ENCODE measurements at places on chromosomes 3 and 15.
A peak's percentile ranks its signal among the peaks of the same experiment; 100 is the strongest.

DNA sequence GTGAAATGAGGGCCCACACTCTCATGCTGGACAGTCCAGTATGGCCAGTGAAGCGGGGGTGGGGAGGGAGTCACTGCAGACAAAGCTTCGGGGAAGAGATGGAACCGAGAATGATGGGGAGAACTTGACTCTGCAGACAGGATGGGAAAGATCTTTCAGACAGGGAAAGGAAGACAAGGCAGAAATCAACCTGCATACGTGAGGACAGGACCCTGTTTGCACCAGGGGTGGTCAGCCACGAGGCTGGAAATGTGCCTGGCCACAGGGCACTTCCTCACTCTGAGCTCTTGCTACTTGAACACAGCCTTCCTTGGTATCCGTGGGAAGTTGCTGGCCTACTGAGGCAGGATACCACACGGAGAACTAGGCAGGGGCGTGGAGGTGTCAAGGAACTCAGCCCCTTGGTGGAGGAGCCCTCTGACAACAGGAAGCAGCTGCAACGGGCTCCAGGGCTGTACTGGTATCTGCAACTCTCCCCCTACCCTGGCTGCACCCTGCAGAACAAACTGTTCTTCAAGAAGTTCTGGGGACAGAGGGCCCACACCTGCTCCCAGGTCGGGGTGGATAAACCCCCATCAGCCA lies 9.3 kb upstream of the SRP14 start:
- no peak for DNase-seq
- no peaks in the 10 kb centered on the region for H3K27me3 ChIP-seq
- H3K4me1 ChIP-seq = peaks cover 53% of the 10 kb centered on the region

DNA sequence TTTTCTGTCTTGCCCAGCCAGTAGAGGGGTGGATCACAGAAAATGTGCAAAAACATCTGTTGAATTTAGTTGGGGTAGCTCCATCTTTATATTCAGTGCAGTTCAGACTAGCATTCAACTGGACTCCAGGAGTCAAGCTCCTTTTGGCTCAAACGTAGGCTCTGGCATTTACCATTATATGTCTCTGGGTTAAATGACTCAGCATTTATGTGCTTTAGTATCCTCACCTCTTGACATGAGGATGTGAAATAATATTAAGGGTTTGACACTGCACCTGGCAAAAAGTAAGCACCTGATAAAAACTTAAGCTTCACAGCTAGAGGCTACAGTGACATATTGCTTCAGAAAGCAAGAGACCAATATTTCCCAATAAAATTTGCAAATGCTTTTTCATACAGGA lies 14.8 kb downstream of the PRC1 start:
- H3K27me3 ChIP-seq = no peaks in the 10 kb centered on the region
- H3K36me3 ChIP-seq = no peaks in the 10 kb centered on the region
- no peak overlapping the region for H3K4me3 ChIP-seq
- no peaks in the 10 kb centered on the region for H3K4me1 ChIP-seq

GRCh38 chr3:16182183-16182582 lies 7.7 kb downstream of the GALNT15 start:
- no peak overlapping the region for H3K4me3 ChIP-seq
- no peak for DNase-seq
- H3K4me1 ChIP-seq = peaks cover 46% of the 10 kb centered on the region
- no peaks in the 10 kb centered on the region for H3K36me3 ChIP-seq

DNA sequence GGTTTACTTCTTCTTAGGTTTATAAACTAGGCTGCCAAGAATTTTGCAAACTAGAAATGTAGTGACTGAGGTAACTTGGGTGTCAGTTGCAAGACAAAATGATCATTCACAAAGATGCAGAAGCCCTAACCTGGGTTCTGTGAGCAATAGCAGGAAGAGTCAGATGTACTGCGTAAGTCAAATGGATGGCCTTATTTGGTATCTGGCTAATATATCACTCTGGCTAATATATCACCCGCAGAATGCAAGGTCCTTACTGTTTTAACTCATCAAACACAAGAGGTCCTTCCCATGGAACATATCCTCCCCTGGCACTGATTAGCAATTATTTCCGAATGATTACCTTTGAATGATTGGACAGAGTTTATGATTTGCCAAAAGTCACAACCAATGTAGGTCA lies 37.4 kb downstream of the RBMS3 start:
- no peak overlapping the region for H3K27ac ChIP-seq
- H3K36me3 ChIP-seq = no peaks in the 10 kb centered on the region

GRCh38 chr3:159733194-159733860 lies 255.3 kb upstream of the IL12A start:
- H3K4me3 ChIP-seq = no peak overlapping the region
- no peak for DNase-seq
- peaks cover 7% of the 10 kb centered on the region for H3K4me1 ChIP-seq
- peak overlapping the region; percentile 60 for H3K27ac ChIP-seq
- no peaks in the 10 kb centered on the region for H3K36me3 ChIP-seq
- H3K27me3 ChIP-seq = no peaks in the 10 kb centered on the region

DNA sequence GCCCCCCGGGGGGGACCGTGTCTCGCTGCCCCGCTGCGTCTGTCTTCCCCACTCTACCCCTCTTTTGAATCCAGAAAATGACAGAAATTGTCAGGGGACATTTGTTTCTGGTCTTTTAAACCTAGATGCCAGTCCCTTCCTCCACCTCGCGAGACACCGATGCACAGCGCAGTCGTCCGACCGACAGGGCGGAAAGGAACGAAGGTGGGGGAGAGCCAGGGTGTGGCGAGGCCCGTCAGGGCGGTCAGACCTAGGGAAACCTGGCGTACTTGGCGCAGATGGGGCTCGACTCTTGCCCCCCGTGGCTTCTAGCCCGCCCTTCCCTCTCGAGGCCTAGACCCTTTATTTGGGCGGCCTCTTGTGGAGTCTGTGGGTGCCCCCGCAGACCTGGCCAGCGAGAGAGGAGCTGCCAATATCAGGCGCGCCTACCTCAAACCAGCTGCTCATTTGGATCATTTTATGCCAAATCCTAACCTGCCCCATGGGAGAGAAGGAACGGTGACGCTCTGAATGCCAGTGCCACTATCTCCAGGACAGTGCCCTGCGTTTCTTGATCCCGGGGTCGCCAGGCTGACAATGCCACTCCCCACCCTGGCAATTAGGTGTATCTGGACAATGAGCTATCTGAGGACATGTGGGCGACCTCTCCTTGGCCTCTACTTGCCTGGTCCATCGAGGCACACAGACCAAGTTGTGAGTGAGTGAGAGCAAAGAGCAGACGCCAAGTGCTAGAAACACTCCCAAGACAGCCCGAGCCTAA lies 500 bp upstream of the RAB6B start:
- H3K4me3 ChIP-seq = peak overlapping the region; percentile 66
- peaks cover 12% of the 10 kb centered on the region for H3K4me1 ChIP-seq
- H3K36me3 ChIP-seq = no peaks in the 10 kb centered on the region
- DNase-seq = no peak
- H3K27ac ChIP-seq = no peak overlapping the region

- H3K27ac ChIP-seq = no peak overlapping the region
- no peaks in the 10 kb centered on the region for H3K4me1 ChIP-seq
- peaks cover 20% of the 10 kb centered on the region for H3K36me3 ChIP-seq
- no peak overlapping the region for H3K4me3 ChIP-seq
Observed at GRCh38 chr15:52161406-52161966, 29.7 kb downstream of the GNB5 start.

DNA sequence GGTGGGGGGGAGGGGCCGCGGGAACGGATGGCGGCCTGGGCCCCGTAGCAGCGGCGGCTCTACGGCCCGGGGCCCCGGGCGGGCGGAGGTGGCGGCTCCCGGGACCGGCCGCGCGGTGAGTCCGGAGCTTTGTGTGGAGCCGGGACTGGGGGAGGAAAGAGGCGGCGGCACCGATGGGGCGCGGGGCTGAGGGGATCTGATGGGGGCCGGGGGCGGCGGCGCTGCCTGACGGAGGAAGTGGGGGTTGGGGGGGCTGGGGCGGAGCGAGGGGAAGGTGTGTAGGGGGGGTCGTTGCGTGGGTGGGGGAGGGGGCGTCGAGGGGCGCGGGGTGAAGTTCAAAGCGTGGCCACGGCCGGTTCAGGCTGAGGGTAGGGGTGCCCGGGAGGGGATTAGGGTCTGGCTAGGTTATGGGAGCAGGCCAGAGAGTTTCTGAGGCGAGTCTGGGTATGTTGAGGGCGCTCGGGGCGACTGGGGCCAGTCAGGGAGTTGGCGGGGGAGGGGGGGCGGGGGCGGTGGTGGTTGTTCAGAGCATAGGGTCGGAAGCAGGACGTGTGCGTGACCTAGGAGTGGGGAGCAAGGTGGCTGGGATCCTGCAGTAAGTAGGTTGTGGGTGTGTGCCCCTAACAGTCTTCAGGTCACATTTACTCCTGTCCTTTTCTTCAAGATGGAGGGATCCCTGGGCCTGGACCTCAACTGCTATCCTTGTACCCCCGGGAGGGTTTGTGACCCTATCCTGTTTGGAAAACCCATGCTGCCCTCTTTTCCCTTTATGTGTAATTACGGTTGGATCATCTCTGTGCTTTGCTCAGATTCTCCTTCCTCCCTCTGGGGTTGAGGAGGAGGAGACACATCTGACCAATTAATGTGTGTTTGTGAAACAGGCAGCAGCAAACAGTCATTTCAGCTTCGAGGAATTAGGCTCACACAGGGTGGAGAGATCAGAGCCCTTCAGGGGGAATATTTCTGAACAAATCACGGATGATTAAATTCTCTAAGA lies 644 bp downstream of the ZNF609 start:
- peak overlapping the region; percentile 94 for H3K4me3 ChIP-seq
- H3K27ac ChIP-seq = peak overlapping the region; percentile 93
- peaks cover 23% of the 10 kb centered on the region for H3K36me3 ChIP-seq
- H3K4me1 ChIP-seq = peaks cover 40% of the 10 kb centered on the region

- DNase-seq = no peak
- H3K27me3 ChIP-seq = no peaks in the 10 kb centered on the region
- no peaks in the 10 kb centered on the region for H3K4me1 ChIP-seq
- peaks cover 16% of the 10 kb centered on the region for H3K36me3 ChIP-seq
- no peak overlapping the region for H3K27ac ChIP-seq
Observed at GRCh38 chr15:88479169-88479568, 11.7 kb downstream of the MRPS11 start.

GRCh38 chr3:139774560-139775302 lies 97.0 kb upstream of the NMNAT3 start:
- no peak overlapping the region for H3K27ac ChIP-seq
- DNase-seq = no peak
- no peak overlapping the region for H3K4me3 ChIP-seq
- H3K27me3 ChIP-seq = no peaks in the 10 kb centered on the region
- H3K4me1 ChIP-seq = no peaks in the 10 kb centered on the region

GRCh38 chr3:79604681-79605080 lies 163.1 kb downstream of the ROBO1 start:
- no peak for DNase-seq
- H3K4me1 ChIP-seq = no peaks in the 10 kb centered on the region
- no peaks in the 10 kb centered on the region for H3K36me3 ChIP-seq

DNA sequence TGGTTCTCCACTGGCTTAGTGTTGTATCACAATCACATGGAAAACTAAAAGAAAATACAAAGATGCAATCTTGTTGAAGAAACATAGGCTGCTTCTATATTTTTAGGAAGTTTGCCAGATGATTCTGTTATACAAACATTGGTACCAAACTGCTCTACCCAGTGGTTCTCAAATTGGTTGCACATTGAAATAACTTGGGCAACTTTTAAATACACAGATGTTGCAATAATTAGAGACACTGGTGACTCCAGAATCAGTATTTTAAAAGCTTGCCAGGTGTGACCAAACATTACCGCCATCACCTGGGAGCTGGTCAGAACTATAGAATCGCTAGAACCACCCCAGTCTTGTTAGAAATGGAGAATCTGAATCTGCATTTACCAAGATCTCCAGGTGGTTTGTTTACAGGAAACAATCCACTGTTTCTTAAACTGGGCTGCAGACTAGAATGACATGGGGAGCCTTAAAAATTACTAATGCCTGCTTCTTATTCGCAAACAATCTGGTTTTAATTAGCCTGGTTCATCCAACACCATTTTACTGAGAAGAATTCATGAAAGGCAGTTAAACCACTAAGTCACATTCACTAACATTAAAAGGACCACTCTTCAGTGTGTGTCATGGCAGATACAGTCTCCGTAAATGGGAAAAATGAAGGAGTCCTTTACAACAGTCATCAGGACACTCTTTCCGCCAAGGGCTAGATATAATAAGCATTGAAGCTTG lies 76.5 kb downstream of the ACAP2 start:
- H3K4me1 ChIP-seq = no peaks in the 10 kb centered on the region
- no peaks in the 10 kb centered on the region for H3K27me3 ChIP-seq
- H3K27ac ChIP-seq = no peak overlapping the region
- no peak for DNase-seq
- H3K4me3 ChIP-seq = no peak overlapping the region
- no peaks in the 10 kb centered on the region for H3K36me3 ChIP-seq

- H3K36me3 ChIP-seq = peaks cover 36% of the 10 kb centered on the region
- DNase-seq = no peak
Observed at GRCh38 chr3:33095436-33095835, 1.5 kb downstream of the GLB1 start.

DNA sequence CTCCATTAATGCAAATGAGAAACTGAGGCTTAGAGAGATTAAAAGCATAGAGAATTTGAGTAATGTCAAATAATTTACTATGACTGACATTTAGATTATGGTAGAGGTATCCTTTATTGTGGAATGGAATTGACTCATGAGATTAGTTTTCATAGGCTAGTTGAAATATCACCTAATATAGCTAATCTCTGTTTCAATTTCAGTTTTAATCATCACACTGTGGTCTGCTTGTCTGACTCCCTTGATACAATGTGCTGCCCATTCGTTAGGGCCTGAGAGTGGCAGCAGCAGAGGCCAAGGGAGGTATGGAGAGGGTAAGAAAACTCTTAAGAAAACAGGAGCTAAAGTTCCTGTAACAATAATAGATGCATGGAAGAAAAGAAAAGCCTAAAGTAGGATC lies 13.2 kb upstream of the ZBTB20 start:
- DNase-seq = no peak
- H3K27me3 ChIP-seq = no peaks in the 10 kb centered on the region
- H3K4me1 ChIP-seq = no peaks in the 10 kb centered on the region
- H3K36me3 ChIP-seq = no peaks in the 10 kb centered on the region
- no peak overlapping the region for H3K27ac ChIP-seq
- no peak overlapping the region for H3K4me3 ChIP-seq

GRCh38 chr15:47432826-47433225 lies 284.5 kb upstream of the SEMA6D start:
- H3K4me1 ChIP-seq = no peaks in the 10 kb centered on the region
- no peak overlapping the region for H3K4me3 ChIP-seq
- no peak overlapping the region for H3K27ac ChIP-seq
- no peak for DNase-seq
- H3K36me3 ChIP-seq = no peaks in the 10 kb centered on the region

- no peaks in the 10 kb centered on the region for H3K27me3 ChIP-seq
- peaks cover 25% of the 10 kb centered on the region for H3K36me3 ChIP-seq
- no peak overlapping the region for H3K4me3 ChIP-seq
- no peak for DNase-seq
Observed at GRCh38 chr3:127027811-127028548, 45.1 kb downstream of the PLXNA1 start.

Data from esophagus squamous epithelium (tissue), 5 donors.